ENCODE measurements at places on chromosomes 12 and 14.

GRCh38 chr14:94010625-94011024 is 13.5 kb downstream of the CCDC197 start:
- no peak for DNase-seq

GRCh38 chr14:103561381-103562178 is 877 bp downstream of the BAG5 start:
- no peak for DNase-seq

DNA sequence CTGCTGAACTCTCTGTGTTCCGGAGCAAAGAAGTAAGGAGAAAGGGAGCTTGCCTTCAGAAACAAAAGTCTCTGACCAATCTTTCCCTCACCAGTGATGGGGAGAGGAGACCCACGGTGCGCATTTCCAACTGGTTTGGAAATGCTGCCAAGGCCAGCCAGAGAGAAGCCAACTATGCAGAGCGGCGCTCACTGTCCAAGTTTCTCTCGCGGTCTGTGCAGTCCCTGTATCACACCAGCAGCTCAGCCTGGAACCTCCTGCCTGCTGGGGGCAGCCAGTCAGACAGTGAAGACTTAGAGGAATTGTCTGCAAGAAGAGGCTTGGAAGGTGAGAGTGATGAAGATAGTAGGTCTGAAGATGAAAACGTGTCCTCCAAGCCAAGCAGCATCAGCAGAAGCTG is 206.2 kb downstream of the NAV3 start:
- no peak for DNase-seq

DNA sequence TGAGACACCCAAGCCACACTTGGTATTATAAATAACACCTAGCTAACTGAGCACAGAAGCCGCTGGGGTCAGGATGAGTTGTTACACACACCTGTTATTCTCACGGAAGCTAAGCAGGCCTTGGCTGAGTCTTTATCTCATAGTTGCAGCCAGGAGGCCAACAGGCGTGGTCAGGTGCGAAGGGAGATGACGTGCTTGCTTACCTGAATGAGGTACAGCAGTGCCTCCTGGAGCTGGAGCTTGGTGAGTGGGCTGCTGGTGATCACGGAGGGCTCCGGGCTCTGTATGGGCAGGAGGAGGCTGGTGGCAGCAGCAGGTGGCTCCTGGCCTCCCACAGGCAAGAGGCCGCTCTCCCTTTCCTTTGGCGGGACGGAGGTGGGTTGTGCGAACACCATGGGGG is 30.4 kb upstream of the CACNA2D4 start:
- no peak for DNase-seq

DNA sequence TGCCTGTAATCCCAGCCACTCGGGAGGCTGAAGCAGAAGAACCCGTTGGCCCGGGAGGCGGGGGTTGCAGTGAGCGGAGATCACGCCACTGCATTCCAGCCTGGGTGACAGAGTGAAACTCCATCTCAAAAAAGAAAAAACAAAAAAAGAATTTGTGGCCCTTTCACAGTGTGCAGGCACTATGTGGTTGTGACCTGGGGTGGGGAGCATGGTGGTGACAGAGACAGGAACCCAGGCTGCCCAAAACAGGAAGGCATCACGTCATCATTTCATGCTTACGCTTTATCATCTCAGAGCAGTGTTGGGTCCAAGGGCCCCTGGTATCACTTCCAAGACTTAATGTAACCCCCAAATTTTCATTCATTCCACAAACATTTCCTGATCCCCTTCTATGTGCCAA is 175.7 kb upstream of the GSC start:
- no peak for DNase-seq

DNA sequence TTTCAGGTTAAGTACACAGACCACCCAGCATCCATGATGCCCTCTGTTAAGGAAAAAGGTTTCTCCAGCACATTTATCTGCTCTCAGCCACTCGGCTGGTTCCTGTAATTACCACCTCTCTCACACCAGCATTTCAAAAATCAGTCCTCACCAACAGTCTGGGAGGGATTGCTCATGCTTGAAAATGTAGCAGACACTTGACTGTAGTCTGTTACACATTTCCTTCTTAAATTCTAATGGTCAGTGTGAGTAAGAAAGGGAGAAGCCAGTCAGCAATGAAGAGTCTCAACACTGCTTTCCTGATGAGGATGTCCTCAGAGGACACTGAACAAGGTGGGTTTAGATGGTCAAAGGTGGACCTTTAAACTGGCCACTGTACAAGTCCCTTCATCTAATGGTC is 6.0 kb downstream of the ZBTB39 start:
- no peak for DNase-seq

GRCh38 chr12:22287776-22288621 is 46.5 kb downstream of the ST8SIA1 start:
- DNase-seq = no peak

- DNase-seq = no peak
These were observed 6.2 kb downstream of the SHMT2 start for GRCh38 chr12:57235728-57236131.

DNA sequence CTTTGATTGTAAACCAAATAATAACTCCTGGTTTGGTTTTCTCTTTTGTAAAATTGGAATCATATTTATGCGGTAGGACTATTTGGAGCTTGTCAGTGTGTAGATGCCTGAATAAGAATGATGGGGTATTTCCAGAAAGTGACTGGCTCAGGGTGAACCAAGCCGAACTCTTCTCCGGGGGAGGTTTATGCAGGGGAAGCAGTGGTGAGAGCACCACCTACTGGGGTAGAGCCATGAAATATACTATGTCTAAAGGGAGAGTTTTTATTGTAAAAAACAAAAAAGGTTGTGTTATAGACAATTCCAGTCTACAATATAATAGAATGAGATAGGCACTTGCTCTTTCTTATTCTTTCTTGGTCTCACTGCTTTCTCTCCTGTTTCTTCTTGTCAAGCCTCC is 222.9 kb upstream of the SLC16A7 start:
- DNase-seq = no peak

GRCh38 chr12:4119157-4119761 is 154.3 kb upstream of the CCND2 start:
- no peak for DNase-seq

- no peak for DNase-seq
These were observed 87.5 kb downstream of the LLPH start for GRCh38 chr12:66043035-66043434.

- DNase-seq = no peak
These were observed 101.6 kb upstream of the KRAS start for GRCh38 chr12:25352083-25352918.

DNA sequence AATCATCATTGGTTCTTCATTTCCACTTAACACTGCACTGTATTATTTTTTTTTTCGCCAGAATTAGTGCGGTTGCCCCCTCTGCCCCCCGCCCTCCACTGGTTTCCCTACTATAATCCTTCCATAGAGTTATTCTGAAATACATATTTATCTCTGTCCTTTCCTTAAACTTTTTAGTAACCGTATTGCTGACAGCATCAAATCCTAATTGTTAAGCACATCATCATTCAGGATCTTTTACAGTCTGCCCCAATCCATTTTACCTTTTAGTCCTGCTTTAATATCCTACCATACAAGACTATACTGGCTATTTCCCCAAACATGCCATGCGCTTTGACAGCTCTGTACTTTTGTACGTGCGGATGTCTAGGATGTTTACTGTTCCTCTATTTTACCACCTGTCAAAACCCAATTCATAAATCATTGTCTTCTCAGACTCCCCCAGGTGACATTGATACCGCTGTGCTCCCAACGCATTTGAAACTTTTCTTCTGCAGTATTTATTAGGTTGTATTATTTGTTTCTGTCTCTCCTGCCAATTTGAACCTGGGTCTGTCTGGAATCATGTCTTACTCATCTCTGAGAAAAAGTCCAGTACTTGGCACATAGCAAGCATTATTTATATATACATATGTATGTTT is 1.0 kb downstream of the FGFR1OP2 start:
- no peak for DNase-seq

DNA sequence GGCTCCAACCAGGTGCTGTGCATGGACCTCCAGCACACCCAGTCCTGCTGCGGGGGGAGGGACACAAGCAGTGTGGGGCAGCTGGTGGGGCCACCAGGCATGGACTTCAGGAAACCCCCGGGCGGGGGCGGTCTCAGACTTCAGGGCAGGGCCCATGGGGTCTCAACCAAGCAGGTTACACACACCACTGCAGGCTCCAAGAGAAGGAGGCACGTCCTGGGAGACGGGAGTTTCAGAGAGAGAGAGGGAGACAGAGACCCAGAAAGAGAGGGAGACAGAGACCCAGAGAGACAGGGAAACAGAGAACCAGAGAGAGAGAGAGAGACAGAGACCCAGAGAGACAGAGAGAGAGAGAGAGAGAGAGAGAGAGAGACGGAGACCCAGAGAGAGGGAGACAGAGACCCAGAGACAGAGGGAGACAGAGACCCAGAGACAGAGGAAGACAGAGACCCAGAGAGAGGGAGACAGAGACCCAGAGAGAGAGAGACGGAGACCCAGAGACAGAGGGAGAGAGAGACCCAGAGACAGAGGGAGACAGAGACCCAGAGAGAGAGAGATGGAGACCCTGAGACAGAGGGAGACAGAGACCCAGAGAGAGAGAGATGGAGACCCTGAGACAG is 128.9 kb downstream of the NCOR2 start:
- no peak for DNase-seq

DNA sequence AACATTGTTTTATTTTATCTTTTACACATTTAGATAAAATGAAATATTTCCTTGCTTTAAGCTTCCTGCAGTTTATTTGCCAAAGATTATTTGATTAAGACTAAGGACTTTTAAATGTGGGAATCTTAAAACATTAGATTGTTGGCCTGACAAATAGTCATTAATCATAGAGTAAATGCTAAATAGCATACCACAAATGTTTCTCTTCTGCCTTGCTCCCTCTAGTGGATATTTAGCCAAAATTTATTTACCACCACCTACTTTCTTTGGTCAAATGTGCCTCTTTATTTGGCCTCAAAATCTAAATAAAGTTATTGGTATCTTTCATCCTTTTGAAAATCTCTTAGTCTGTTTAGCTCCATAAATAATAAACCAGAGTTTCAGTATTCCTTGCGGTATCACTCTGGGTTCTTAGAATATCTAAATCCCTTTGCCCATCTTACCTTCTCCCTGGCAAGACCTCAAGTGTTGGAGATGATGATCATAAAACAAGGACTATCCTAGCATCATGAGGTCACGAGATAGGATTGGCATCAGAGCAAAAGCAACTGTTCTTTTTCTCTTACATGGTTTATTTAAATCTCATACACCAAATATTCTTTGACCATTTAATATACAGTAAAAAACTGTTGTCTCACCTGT is 150.6 kb upstream of the AEBP2 start:
- DNase-seq = no peak

DNA sequence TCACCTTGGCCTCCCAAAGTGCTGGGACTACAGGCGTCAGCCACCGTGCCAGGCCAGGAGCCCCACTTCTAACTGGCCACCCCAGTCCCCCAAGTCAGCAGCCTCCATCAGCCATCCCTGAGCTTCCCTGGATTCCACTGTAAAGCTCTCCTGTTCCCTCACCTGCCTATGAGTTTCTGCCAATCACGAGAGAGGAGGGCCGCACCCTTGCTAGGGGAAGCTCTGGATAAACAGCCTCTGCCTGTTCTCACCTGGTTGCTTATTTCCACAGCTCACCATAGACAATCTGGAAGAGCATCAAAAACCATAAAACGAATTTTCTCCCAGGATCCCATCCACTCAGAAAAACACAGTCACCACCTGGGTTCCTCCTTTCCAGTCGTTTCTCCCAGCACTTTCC is 5.0 kb downstream of the CDCA4 start:
- DNase-seq = no peak

GRCh38 chr12:126019385-126019784 is 954.1 kb downstream of the AACS start:
- no peak for DNase-seq

DNA sequence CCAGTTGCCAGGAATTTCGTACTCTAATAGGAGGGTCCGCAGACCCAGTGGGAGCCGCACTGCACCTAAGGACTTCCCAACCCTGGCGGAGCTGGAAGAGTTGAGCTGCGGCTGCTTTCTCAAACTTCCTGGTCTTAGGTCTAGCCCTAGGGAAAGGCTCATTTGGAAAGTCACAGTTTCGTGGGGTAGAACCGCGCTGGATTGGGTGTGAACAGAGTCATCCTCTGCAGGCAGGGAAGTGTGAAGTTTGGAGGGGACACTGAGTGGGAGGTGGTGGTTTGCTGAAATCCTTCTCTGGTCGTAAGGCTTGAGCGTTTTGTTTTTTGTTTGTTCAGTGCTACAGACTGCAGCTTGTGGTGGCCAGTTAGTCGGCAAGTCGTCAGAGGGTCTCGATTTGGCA is 18.8 kb downstream of the PRKAB1 start:
- DNase-seq = no peak

GRCh38 chr12:108335349-108336119 is 3.6 kb downstream of the CMKLR1 start:
- no peak for DNase-seq

- no peak for DNase-seq
These were observed 12.2 kb upstream of the LRRK2 start for GRCh38 chr12:40212566-40212965.

DNA sequence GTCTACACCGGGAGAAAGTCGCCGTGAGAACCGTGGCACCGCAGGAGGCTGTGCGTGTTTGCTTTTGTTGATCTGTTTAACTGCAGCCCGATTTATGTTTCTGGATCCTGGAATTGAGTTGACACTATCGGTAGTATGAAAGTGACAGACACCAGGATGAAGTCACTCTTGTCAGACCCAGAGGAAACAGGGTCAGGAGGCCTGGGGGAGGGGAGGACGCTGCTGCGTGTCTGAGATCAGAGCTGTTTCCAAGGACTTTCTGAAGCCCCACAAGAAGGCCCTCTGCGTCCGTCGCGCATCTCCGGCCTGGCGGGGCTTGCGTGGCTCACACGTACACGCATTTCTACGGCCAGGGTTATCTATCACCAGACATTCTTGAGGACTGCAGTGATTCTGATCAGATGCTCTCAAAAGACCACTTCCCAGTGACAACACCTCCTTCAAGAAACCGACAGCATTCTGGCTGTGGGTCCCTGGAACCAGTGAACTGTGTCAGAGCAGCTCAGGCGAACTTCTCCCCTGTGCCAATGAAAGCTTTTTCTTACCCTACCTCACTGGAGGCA is 263.4 kb downstream of the ADGRD1 start:
- DNase-seq = no peak

- no peak for DNase-seq
These were observed 682 bp downstream of the KIAA0586 start for GRCh38 chr14:58428118-58428683.

DNA sequence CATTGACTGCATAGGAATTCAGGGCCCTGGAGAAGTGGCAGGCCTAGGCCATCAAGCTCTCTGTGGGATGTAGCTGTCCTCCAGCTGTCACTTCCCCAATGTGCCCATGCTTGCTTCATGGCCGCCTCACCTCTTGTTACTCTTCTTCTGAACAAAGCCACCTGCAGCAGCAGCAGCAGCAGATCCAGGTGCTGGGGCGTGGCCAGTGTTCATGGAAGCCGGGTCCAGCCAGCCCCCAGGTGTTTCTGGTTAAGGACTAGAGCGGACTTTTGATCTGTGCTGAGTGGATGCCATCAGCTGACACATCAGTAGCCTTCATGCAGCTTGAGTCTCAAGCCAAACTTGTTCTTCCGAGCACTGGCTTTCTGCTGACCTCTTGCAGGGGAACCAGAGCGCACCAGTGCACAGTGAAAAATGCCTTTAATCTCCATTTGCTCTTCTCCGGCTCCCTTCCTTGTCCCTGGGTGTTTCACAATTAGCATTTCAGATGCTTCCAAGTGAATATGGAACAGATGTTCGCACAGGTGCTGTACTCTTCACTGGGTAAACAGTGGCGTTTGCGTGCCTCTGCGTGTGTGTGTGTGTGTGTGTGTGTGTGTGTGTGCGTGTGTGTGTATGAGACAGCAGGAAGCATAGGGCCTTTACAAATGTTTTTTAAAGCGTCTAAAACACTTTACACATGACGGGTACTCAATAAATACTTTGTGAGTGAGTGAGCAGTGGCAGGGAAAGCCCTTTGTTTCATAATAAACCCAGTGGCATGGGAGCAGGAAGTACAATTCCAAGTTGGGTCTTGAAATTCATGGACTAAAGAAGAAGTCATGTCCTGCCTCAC is 20.1 kb downstream of the TPCN1 start:
- DNase-seq = no peak

Data from cortex of kidney (tissue), 1 donor.